ENCODE measurements at places on chromosomes 7 and 10. TPM values are rescaled to one million over a fixed set of nuclear protein-coding genes. Genes with fewer than 3 reads are reported as not detected.

DNA sequence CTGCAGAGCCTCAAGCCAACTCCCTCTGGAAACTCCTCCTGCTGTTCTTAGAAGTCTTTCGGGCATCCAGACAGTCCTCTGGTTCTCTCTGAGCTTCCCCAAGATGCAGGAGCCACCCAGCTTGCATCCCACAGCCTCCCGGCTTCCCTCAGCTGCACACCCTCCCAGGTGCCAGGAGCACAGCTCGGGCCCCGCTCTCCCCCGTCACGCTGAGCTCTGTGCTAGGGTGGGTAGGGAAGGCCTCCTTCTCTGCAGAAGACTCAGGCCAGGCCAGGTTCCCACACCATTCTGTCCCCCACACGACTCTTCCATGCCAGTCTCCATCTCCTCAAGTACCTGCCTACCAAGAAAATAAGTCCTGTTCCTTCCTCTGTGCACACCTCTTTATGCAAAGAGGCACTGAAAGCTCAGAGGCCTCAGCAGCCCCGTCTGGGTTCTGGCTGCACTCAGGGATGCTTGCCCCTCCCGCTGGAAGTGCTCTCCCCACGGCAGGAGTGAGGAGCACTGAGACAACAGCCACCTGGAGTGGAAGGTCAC is 537.1 kb downstream of the PTPRN2 start:
- H3K36me3 ChIP-seq = no peaks in the 10 kb centered on the region
- H3K27ac ChIP-seq = no peak overlapping the region
- H3K4me3 ChIP-seq = no peak overlapping the region
- no peak for DNase-seq

- H3K36me3 ChIP-seq = no peaks in the 10 kb centered on the region
- H3K4me1 ChIP-seq = no peaks in the 10 kb centered on the region
Observed at GRCh38 chr7:29502133-29502532, 61.5 kb upstream of the PRR15 start.

GNGT1 gene
- total RNA-seq = 0.11 TPM

DNA sequence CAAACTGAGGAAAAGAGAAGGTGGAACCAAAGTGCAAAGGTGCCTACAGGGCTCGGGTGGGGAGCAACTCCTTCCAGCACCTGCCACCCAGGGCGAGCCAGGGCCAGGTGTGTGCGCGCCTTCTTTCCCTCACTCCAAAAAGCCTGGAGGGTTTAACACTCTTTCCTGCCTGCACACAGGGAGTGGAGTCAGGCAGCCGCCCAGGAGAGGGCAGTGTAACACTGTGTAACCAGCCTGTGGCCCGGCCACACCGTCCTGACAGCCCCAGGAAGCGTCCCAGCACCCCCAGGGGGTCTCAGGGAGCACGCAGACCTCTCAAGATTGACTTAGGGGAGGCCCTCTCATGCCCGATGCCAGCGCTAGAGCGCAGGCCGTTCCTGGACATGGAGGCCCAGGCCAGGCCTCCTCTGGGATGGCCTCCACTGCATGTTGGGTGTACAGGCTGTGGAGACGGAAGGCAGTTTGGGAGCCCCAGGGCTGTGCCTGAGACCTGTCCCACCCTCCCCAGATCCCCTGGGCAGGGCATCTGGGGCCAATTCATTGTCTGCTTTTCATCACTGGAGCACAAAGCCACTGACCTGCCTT is 13.4 kb downstream of the BRI3 start:
- no peaks in the 10 kb centered on the region for H3K4me1 ChIP-seq
- no peaks in the 10 kb centered on the region for H3K27me3 ChIP-seq
- DNase-seq = peak; percentile 95
- H3K4me3 ChIP-seq = no peak overlapping the region

DNTT gene
- not detected for total RNA-seq

GRCh38 chr10:28872587-28873165 is 195.4 kb downstream of the BAMBI start:
- no peak for DNase-seq
- H3K4me3 ChIP-seq = no peak overlapping the region
- H3K27ac ChIP-seq = no peak overlapping the region
- peaks cover 5% of the 10 kb centered on the region for H3K4me1 ChIP-seq

DNA sequence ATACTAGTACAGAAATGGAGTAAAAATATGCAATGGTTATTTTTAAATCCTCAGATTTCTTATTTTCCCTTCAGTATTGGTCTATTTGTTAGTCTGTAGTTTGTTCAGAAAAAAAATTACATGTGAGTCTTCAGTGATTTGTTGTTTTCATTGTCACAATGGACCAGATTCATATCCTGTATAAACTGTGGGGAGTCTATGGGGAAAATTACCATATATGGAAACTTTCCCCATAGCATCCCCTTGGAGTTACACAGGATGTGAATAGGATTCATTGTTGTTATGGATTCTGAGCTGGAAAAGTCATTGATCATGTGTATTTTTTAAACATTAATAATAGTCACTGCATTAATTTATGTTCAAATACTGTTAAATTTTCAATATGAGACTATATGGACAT is 72.6 kb downstream of the ST7 start:
- H3K27me3 ChIP-seq = peaks cover 6% of the 10 kb centered on the region
- H3K36me3 ChIP-seq = no peaks in the 10 kb centered on the region
- no peak overlapping the region for H3K4me3 ChIP-seq

- no peak overlapping the region for H3K27ac ChIP-seq
- no peak for DNase-seq
- no peaks in the 10 kb centered on the region for H3K27me3 ChIP-seq
- H3K4me1 ChIP-seq = no peaks in the 10 kb centered on the region
Observed at GRCh38 chr7:134690016-134690415, 43.4 kb downstream of the BPGM start.
